Left ventricle myocardium superior (tissue), 1 donor: ENCODE measurements at places on chromosomes 2 and 18.
A peak's percentile ranks its signal among the peaks of the same experiment; 100 is the strongest.

DNA sequence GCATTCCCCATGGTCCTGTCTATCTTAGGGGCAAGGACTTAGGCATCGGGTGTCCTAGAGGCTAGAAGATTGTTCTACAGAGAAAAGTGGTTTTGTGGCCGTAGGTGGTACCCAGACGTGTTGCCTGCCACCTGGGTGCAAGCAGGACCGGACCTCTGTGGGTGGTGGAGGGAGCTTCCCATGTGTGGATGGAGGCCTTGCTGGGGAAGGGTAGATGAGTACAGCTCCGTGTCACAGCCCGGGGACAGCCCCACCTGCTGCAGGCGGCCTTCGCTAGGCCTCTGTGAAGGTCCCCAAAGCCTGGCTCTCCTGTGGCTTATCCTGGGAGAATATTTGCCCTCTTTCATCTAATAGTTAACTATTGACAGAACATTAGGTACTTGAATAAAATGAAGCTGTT, 25.3 kb downstream of the CTIF start:
- no peak for DNase-seq

DNA sequence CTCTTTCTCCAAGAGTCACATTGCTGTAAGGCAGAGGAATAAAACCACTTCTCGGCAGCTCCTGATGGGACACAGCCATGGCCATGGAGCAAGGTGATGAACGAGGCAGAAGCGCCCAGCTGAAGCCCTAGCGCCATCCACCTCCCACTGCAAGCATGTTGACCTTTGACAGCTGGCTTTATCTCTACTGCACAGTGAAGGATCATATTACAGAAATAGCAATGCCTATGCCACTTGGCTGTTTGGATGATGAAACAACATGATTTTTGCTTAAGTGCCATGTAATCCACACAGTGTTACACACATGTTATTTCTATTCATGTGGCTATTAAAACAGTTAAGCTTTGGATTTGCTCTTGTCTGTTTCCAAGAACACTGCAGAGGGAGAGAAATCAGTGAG, 167.7 kb downstream of the VAPA start:
- DNase-seq: no peak

DNA sequence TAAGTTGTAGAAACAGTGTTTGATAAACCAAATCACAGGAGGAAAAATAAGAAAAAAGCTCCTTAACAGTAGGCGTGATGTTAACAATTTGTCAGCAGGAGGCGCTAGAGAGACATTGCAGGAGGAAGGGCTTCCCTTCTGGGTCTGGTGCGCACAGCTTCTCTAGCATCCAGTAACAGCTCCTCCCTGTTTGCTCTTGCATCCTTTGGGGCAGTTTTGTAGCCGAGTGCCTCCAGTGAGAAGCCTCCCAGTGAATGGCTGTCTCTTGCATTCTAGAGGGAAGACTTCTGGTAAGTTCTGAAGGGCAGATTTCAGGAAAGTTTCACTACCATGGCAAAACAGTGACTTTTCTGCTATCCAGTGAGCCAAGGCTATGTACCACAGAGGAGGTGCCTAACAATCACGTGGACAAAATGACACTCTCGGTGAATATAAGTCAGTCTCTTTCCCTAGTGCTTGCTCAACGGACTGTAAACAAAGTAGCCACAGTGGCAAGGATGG, 9.5 kb upstream of the ZNF396 start:
- DNase-seq: peak; percentile 46

DNA sequence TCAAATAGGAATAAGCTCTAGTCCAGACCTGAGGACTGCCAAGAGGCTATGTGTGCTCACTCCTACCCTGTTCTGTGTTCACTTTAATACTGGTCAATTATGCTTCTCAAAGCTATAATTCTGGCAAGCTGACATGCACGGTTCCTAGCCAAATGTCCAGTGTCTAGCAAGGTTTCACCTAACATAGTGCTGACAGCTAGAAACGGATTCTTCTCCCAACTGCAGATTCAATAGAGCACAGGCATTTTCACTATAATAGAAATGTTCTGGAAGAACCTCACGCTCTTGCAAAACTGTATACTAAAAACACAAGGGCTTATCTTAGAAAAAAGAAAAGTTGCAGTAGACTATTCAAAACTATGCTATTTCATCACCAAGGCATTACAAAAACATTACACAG, 45.1 kb downstream of the HDAC4 start:
- DNase-seq: no peak

DNA sequence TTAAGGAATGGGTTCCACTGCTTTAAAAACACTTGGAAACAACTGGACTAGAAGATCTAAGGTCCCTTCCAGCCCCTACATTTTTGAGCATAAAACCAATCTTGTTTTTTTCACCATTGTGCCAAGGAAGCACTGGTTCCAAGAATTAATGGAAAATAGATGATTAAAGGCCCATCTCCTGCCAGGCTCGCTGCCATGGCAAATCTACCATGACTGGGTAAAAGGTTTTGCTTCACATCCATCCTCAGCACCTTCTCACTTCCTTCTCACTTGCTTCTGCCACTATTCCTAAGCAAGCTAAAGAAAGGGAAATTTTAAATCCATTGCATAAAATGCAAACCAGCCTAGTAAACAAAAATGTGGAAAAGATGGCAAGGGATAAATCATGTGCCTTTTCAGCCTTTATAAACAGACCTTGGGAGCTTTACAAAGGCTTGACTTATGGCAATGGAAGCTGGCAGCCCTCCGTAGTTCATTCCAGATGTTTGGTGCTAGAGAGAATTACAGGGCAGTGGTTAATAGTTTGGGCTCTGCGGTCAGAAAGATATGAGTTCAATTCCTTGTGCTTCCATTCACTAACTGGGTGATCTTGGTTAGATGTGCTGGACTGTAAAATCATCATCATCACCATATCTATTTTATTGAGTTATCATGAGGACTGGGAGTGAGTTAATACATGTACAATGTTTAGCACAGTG, 27.0 kb upstream of the ST3GAL5 start:
- DNase-seq: no peak

GRCh38 chr2:19538411-19538963, 180.1 kb upstream of the OSR1 start:
- no peak for DNase-seq

GRCh38 chr2:433216-433615, 145.3 kb upstream of the ALKAL2 start:
- DNase-seq: no peak

- no peak for DNase-seq
Observed at GRCh38 chr2:236045251-236046235, 122.6 kb downstream of the GBX2 start.

DNA sequence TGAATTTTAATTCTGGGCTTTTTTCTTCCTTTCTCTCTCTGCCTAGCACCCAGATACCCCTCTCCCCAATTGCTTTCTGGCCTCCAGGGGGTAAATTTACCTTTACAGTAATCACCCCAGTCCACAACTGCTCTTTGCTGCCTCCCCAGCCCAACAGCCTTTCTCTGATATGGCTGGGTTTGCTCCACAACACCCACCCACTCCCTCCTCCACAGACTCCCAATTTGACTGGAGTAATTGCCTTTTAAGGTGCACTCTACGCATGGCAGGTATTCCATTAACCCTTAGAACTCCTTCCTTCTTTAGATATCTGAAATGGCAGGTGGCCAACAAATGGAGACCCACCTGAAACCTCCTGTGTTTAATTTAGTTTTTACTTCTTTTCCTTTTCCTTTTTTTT, 3.6 kb downstream of the CELF4 start:
- DNase-seq: no peak

DNA sequence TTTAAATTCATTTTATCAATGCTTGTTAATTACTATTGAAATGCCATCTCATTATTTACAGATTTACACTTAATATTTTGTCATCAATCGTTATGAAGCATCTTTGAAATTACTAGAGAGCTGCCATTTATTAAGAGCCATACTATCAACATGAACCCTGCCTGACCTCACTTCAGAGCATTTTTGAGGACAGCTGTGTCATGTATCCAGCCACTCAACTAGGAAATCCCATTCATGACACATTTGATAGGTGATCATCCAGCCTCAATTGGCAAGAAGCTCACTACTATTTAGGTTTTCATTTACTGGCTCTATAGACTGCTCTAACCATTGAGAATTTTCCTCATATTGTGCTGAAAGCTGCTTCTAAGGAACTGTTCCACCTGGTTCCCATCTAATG, 40.6 kb upstream of the TLK1 start:
- DNase-seq: no peak

DNA sequence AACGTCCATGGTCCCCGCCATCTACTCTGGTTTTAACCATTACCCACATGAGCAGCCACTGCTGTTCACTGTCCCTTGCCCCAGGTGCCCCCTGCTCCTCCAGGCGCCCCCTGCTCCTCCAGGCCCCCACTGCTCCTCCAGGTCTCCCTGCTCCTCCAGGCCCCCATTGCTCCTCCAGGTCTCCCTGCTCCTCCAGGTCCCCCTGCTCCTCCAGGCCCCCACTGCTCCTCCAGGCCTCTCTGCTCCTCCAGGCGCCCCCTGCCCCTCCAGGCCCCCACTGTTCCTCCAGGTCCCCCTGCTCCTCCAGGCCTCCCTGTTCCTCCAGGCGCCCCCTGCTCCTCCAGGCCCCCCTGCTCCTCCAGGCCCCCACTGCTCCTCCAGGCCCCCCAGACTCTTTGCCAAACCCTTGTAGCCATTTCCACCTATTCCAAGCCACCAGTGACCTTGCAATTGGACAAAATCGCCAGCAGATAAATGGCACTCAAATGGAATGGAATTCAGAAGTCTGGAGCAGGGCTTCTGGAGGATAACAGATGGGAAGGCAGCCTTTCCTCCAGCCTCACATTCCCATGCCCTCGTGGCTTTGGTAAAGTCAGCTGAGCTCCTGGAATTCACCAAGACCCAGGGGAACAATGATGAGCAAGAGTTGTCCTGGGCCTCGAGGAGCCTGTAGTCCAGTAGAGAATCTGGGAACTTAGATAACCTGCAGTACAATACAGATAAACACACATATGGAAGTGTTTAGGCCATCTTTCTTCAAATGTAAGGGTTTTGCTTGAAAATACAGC, 13.3 kb upstream of the RPL31 start:
- DNase-seq: no peak

DNA sequence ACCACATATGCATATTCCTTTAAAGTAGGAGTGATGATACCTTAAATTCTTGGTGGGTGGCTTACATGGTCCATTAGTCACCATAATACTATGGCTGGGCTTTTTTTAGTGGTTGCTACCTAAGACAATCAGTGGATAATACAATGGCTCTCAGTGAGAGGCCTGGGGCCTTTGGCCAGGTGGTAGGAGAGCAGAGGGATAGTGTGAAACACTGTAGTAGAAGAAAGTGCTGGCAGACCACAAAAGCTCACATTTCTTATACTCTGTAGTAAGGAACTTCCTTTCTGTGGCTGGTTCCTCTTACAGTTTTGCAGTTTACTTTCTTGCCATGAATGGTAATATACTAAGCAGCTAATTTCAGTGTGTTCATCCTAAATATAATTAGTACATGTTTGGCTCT, 583.5 kb downstream of the XIRP2 start:
- DNase-seq: no peak

DNA sequence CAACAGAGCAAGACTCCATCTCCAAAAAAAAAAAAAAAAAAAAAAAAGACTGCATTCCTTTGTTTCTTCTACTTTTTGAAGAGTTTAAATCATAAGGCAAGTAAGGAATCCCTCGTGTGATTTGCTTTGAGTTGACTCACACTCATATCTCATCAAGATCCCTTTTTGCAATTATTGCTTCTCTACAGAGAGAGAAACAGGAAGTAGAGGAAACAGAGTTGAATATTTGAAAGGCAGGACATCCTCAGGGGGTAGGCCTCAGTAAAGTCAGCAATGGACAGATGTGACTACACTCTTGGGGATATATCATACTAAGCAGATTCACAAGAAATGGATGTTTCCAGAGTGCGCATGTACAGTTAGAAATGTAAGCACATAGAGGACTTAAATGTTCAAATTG, 11.2 kb upstream of the EFR3B start:
- no peak for DNase-seq

- no peak for DNase-seq
Observed at GRCh38 chr2:98156304-98156703, 69.3 kb downstream of the VWA3B start.

- DNase-seq: peak; percentile 89
Observed at GRCh38 chr2:176269319-176270099, at the start of gene MTX2. Gene MTX2 (plus strand): TSS chr2:176269442. CDS start chr2:176269630, 188 bp downstream.

- DNase-seq: no peak
Observed at GRCh38 chr18:70499218-70499691, 210.4 kb downstream of the SOCS6 start.
